Renal cortical epithelial cell (primary cell): ENCODE measurements at places on chromosomes 2 and 18. TPM values are rescaled to one million over a fixed set of nuclear protein-coding genes. Genes with fewer than 3 reads are reported as not detected.

- DNase-seq, result no peak
Measured at GRCh38 chr2:192729369-192729768, 534.6 kb upstream of the TMEFF2 start.

Gene COPS7B
- 7.8 and 16.8 TPM in 2 replicates for total RNA-seq

Gene SERPINB4
- 0.17 and 0.35 TPM in 2 replicates for total RNA-seq

DNA sequence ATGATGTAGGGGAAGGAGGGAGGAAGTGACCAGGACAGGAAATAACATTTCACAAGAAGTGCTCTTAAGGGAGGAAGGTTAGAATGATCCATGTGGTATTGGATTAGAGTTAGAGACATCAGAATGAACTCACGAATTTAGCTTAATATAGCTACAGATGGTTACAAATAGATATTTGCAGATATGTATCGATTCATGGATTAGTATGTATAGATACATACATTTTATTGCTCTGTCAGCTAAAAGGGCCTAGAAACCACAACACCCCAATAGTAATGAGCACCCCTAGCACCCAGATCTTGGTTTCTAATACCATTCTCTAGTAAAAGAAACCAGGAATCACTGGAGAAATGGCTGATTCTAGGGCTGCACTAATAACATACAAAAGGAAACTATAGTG, 59.6 kb upstream of the LTBP1 start:
- DNase-seq, result no peak
